ENCODE measurements at places on chromosomes 12 and 14.
A peak's percentile ranks its signal among the peaks of the same experiment; 100 is the strongest.

DNA sequence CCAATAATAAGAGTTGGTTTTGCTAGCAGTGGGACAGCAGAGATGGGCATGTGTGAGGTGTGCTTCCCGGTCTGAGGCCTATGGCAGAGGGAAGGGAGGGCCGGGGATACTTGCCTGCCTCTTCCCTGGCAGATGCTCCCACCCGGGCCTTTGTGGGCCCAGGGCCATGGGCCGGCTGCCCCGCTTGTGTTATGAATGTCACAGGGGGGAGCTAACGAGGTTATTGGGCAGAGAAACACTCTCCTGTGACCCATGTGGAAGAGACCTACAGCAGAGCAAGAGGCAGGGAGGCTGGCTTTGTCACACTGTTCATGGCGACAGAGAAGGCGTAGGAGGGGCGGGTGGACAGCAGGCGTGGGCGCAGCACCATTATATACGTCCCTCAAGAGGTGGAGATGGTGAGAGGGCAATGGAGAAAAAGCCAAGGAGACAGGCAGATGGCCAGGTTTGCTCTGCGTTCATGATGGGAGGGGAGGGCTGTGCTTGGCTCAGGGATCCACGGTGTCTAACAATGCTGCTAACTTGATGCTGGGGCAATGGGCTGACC, 13.3 kb downstream of the CCND2 start:
- DNase-seq: no peak

- DNase-seq: no peak
These were observed 325.6 kb upstream of the TMEM132C start for GRCh38 chr12:127941332-127941731.

DNA sequence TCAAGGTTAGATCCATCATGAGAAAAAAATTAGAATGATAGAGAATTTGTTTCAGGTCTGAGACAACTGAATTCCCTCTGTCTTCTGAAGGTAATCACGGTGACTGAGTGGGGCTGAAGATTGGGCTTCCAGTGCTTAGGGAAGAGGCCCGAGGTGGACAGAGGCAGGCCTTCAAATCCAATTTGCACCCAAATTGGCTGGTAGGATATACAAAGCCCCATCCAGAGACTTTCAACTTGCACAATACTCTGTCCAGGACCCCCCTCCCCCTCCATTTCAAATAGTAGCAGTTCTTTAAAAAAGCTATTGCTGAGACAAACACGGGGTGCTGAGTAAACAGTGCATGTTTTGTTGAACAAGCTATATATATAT, 3.6 kb upstream of the FOXG1 start:
- DNase-seq: no peak

DNA sequence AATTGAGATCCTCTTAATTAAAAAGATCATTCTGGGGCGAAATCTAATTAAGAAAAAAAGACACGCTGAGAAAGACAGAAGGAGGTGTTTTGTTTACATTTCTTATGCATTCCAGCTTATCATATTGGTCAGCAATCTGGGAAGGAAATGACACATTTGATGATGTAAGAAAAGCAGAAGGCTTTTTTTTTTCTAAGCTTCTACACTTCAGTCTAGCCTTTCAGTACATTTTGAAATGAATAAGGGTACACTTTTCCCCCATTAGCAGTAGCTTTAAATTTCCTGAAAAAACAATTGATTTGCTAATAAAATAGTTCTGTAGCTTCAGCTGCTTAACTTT, 5.9 kb upstream of the GSC start:
- no peak for DNase-seq

- DNase-seq: no peak
These were observed 868.2 kb downstream of the C12orf50 start for GRCh38 chr12:87160848-87161601.

- no peak for DNase-seq
These were observed 49.8 kb upstream of the RAP1B start for GRCh38 chr12:68560851-68561422.

DNA sequence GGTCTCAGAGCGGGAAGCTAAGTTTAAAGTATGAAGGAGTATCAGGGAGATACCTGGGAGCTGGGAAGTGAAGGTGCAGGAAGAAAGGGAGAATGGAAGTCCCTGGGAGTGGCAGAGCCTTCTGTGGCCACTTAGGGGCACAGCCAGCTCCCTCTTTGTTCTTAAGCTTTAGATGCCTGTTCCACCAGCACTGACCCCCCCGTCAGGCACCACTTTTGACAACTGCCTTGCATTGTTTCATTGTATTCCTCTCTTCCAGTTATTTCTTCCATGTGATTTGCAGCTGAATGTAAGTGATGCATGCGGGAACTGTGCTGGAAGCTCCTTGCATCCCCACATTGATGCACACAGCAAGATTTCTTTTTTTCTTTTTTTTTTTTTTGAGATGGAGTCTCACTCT, 2.6 kb downstream of the GALNT16 start:
- no peak for DNase-seq

GRCh38 chr14:67564236-67564635, 31.1 kb downstream of the PLEKHH1 start:
- DNase-seq: no peak

DNA sequence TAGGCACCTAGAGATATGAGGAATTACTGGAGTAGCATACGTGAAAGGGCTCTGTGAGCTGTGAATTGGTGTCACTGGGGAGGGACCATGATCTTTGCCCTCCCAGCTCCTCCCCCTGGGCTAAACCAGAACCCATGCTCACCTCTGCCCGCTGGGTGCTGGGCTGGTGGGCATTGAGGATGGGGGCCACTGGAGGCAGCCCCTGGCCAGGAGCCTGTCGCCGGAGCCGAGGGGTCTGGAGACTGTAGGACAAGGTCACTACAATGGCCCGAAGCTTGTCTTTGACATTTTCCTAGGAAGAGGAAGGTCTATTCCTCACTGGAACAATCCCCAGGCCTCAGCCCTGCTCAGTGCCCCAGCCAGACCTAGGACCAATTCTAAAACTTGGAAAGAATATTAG, 11.6 kb downstream of the ITGA7 start:
- DNase-seq: no peak

DNA sequence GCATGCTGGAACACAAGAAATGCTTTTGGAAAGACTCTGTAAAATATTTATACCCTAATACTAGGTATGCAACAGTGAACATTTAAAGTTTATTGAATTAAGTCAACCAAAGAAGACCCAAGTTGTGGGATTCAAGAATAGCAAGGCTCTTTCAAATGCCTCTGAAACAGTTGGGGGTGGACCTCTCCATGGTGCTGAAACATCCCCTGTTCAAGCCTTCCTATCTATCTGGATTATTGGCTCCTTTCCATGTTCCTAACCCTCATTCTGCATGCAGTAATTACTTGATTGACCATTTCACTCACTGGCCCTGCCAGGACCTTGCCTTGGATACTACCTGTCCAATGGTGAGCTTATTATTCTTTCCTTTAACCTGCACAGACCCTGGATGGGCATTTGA, 349.7 kb downstream of the NRXN3 start:
- DNase-seq: no peak

DNA sequence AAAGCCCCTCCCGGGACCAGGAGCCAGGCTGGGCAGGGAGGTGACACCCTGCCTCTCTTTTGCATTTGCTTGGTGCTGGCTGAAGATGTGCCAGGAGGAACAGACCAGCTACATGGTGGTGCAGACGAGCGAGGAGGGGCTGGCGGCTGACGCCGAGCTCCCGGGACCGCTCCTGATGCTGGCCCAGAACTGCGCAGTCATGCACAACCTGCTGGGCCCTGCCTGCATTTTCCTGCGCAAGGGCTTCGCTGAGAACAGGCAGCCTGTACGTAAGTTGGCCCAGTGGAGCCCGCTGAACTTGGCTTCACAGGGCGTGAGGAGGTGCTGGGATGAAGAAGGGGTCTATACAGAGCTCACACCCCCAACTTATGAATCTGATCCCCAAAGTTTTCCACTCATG, 15.6 kb downstream of the CABP1 start:
- DNase-seq: no peak

DNA sequence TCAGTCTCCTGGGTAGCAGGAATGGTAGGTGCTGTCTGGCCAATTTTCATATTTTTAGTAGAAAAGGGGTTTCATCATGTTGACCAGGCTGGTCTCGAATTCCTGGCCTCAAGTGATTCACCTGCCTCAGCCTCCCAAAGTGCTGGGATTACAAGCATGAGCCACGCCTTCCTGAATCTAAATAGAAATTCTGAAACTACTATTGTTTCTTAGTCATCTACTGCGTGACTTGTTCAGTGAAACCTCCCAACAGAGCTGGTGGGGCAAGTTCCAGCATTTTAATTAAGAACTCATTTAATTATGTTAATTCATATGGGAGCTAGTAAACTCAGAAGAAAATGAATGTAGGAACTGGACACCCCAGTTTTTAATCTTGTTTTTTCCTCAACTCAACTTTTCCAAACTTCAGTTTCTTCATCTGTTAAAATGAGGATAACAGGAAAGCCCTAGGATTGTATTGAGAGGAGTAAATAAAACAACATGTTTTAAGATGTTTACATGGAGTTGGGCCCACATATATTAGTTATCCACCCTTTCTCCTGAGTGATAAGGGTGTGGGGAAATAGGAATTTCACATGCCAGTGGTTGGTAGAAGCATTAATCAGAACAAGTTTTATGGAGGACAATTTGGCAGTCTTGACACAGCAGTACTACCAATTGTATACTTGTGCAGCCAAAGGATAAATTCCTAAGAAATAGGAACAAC, 335.8 kb upstream of the E2F7 start:
- DNase-seq: no peak

- no peak for DNase-seq
These were observed 246.9 kb downstream of the DPF3 start for GRCh38 chr14:72646861-72647528.

GRCh38 chr14:30519961-30520360, 39.0 kb upstream of the G2E3 start:
- no peak for DNase-seq

DNA sequence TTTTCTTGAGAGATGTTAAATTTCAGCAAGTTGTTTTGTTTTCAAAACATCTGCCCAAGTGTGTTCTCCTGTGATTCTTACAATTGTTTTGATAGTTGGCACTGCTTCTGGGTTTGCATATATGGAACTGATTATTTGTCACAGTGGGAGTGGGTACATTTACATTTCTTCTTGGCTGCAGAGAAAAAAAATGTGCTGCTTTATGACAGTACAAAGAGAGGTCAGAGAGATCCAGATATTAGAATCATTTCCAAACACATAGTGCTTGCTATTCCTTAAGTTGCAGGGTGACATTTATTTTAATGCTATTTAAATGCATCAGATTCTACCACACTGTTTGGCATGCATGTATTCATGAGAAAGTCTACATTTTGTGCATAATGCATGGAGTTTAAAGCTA, 303.5 kb upstream of the MDGA2 start:
- DNase-seq: no peak

DNA sequence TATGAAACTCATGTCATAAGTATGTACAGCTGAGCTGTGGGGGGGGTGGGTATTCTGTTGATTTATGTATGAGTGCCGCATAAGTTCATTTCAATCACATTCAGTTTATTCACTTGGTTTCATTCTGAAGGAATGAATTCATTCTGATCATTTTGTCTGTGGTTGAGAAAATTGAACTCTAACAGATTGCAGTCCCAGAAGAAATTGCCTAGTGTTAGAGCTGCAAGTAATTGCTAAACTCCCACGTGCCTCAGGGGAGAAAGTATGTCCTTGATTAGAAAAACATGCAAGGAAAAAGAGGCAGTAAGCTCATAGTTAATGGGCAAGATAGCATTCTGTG, 442.4 kb upstream of the MGAT4C start:
- DNase-seq: no peak

- peak; percentile 39 for DNase-seq
These were observed 33.6 kb upstream of the HNF1A start for GRCh38 chr12:120944645-120945217.

DNA sequence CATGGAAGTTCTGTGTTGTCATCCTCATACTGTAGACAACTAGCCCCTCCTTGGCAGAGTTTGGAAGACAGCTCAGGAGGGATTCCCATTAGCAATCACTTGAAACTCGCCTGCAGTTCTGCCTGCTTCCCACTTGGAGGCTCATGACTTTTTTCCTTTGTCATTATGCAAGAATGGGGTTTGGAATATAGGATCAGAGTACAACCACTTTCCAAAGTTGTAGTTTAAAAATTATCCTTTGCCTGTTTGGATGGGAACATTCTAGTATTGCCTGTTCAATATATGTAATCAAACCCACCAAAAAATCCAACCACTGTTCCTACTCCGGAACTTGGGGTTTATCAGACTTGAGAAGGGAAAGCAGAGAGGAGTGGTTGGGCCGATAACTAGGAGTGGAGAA, 2.1 kb upstream of the GPD1 start:
- DNase-seq: no peak

DNA sequence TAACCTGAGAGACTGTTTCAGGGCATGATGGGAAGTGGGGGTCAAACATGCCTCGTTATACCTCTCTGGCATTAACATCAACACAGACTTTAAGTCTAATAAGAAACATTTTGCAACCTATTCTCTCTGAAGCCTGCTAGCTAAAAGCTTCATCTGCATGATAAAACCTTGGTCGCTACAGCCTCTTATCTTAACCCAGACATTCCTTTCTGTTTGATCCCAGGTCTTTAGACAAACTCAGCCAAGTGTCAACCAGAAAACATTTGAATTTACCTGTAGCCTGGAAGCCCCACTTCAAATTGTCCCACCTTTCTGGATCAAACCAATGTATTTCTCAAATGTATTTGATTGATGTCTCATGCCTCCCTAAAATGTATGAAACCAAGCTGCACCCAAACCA, 9.1 kb downstream of the PPP2R3C start:
- DNase-seq: no peak

DNA sequence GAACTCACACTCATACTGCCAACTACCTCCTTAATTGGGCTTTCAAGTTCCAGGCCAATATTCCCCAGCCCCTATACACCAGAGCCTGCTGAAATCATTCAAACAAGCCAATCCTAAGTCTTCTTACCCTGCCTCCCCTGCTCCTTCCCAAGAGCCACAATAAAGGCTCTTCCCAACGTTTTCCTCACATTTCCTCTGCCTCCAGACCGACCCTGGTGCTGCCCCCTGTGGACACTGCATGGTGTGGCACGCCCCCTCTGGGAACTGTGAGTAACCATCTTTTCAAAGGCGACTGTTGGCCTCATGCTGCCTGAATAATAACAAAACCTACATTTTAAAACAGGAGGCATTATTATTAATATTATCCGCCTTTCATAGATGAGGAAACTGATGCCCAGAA, 111.6 kb upstream of the NOS1 start:
- no peak for DNase-seq

GRCh38 chr12:52122540-52122871, 43.0 kb downstream of the SMIM41 start:
- no peak for DNase-seq

DNA sequence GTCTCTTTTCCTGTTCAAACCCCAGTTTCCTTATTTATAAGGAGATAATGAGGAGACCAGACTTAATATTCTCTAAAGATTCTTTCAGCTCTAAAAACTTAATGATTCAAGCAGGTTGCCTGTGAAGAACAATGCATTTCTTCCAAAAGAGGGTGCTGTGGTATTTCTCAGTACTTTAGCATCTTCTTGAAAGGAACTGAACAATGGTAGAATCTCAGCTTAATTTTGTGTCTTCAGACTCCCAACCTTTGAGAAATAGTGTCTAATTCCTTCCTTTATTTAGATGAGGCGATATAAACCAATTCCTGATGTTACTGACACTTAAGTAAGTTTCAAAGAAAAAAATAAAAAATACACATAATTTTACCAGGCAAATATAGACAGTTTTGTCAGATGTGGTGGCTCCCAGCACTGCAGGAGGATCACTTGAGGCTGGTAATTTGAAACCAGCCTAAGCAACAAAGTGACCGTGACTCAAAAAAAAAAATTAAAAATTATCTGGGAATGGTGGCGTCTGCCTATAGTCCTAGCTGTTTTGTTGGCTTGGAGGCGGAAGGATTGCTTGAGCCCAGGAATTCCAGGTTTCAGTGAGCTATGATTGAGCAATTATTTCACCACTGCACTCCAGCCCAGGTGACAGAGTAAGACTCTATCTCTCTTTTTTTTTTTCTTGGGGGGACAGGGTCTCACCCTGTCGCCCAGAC, 76.9 kb upstream of the PSMA6 start:
- DNase-seq: no peak
